ENCODE measurements at places on chromosomes 5 and 9.

DNA sequence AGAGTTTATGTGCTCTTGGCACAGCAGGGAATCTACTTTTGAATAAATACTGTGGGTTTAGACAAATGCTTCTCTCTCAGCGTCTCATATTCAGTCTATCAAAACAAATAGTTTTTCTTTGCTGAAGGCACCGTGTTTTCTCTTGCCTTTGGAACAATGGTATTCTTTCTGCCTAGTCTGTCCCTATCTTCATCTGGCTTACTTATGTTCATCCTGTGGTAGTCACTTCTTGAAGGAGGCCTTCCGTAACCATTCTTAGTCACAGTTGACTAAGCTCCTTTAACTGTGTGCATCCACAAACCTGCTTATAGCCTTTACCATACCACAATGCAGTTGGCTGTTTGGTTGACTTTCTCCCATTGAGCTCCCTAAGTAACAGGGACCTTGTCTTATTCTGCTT, 45.9 kb downstream of the LARP1 start:
- DNase-seq: no peak

DNA sequence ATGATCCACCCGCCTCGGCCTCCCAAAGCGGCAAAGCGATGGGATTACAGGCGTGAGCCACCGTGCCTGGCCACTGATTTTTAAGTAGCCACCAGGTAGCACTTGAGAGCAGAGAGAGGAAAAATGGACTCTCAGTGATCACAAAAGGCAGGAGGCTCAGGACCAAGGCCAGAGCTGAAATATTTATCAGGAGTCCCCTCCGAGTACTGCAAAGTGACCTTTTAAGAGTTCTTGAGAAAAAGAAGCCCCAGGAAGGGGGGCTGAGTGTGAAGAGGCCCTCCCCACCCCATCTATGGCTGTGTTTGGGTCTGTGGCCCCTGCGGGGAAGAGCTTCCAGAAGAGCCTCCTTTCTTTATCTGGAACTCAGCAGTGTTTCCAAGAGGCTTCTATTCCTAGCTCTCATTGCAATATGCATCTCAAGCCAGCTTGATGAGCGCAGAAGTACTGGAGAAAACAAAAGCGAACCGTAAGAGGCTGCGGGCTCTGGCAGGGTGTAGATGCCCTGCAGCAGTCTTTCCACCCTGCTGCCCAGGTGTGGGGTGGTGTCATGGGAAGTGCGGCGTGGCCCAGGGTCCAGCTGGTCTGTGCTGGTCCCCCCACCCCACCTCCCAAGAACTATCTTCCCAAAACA, 75.5 kb upstream of the CDK20 start:
- DNase-seq: no peak

DNA sequence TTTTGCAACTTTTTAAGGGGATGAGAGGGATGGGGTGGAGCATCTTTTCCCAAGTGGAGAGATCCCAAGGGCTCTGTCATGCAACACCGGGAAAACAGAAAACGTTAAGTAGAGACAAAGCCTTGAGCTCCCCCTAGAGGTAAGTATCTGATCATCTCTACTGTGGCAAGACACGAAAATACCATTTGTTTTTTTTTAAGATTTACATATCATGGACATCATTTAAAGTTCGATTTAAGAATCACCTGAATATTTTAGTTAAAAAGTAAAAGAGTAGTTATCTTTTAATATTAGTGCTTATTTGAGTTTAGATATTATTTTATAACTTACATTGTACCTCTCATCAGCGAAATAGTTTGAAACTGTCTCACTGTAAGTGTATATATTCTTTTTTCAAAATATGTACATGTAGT, 200.4 kb downstream of the LRRC70 start:
- peak; percentile 44 for DNase-seq

DNA sequence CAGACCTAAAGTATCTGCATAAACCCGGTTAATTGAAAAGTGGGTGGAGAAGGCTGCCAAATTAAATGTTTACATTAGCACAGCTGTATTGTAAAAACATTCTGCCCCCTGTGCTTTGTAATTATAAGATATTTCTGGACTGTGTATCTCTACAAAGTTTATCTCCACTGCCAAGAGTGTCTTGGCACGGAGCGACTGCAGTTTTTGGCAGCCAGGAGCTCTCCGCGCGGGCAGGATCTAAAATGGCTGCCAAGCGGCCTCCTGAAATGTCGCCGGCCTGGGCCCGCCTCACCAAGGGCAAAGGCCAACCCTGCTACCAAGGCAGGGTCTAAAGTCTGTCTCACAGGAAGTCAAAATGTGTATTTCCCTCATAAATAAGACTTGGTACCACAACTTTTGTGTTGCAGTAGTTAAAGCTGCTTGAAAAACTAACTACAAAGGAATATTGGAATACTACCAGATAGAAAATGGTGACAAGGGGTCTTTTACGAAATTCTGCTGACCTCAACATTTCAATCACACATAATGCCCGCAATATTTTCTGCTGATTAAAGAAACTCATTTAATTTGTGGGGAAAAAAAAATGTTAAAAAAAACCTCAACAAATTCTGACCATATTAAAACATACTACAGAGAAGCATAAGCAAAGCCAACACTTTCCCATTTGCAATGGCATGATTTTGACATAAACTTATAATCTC, 110.4 kb downstream of the NFIB start:
- DNase-seq: no peak

GRCh38 chr5:54275361-54275760, 35.0 kb downstream of the ARL15 start:
- no peak for DNase-seq

DNA sequence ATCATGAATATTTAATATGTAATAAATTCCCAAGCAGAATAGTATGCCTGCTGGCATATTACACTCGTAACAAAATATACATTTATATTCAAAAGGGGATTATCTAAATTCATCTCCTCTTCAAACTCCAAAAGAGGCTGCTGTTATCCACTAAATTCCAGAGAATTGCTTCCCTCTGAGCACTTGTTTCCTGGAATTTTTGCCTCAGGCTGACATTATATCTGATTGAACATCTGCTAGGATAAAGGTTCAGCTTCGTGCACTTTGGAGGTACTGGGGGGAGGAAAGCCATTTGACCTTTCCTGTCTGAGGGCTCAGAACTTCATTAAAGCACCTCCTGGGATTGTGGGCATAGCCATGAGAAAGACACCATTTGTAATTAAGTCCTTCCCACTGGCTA, 4.3 kb upstream of the HAPLN1 start:
- no peak for DNase-seq

DNA sequence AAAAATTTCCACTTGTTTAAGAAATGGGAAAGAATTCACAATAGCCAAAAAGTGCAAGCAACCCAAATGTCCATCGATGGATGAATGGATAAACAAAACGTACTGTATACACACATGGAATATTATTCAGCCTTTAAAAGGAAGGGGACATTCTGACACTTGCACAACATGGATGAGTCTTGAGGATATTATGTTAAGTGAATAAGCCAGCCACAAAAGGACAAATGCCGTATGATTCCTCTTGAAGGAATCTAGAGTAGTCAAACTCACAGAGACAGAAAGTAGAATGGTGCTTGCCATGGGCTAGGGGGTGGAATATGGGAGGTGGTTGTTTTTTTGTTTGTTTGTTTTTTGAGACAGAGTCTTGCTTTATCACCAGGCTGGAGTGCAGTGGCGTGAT, 3.8 kb upstream of the ATP6V0E1 start:
- DNase-seq: no peak

DNA sequence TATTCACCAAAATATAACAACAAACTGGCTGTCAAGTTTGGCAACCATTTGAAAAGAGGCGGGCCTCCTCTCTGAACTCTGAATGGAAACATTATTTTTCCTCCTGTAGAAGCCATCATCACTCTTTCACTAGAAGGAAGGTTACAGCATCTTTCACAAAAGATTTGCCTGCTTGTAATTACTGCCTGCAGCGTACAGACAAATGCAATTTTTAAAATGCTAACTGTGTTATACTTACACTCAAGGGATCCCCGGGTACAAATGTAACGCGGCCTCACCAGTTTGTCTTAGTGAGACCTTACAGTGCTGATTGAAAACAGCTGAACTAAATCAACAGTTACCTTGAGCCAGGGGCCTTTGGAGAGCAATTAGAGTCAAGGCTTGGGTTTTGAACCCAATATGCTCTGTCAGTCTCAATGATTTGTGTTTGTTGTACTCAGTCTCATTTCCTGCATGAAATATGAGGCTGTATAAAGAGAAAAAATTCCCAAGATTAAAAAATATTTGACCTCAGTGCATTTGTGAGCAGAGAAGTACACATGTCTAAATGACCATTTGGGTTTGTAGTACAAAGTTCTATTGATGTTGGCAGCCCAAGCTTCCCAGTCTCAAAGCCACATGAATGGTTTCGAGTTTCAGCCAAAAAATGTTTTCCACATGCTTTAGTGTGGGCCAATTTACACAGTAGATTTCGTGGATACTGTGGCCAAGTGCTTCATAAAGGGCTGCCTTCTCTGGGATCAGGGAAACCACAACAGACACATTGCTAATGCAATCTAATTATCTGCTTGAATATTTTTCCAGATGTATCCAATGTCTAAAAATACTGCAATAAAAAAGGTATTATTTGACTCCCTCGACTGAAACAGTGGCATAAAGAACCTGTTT, 500.0 kb downstream of the SPATA31D1 start:
- no peak for DNase-seq

GRCh38 chr9:70060148-70060882, 16.7 kb downstream of the MAMDC2 start:
- no peak for DNase-seq

- no peak for DNase-seq
These were observed 47.8 kb downstream of the C9orf152 start for GRCh38 chr9:110160123-110160522.

- DNase-seq: no peak
These were observed 33.3 kb downstream of the DMRT2 start for GRCh38 chr9:1083325-1083913.

- DNase-seq: no peak
These were observed 168.3 kb upstream of the IL12B start for GRCh38 chr5:159498630-159499029.

DNA sequence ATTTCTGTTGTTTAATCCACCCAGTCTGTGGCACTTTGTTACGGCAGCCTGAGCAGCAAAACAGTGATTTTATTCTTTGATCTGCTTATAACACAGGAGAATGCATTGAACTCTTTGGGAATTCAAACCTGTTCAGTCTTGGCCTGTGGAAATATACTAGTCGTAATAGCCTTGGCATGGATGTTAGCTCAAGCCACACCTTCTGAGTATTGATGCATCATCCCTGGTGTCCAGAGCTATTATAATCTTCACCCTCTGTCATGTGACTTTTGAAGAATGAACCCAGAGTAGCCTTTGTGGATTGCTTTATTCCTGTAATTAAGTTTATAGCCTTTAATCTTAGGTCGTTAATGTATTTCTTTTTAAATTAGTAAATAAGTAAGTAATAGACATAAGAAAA, 50.8 kb upstream of the TEX48 start:
- DNase-seq: no peak

GRCh38 chr5:997711-998110, 10.9 kb upstream of the NKD2 start:
- DNase-seq: no peak

- no peak for DNase-seq
These were observed 333.8 kb downstream of the DMRT2 start for GRCh38 chr9:1383899-1384455.

DNA sequence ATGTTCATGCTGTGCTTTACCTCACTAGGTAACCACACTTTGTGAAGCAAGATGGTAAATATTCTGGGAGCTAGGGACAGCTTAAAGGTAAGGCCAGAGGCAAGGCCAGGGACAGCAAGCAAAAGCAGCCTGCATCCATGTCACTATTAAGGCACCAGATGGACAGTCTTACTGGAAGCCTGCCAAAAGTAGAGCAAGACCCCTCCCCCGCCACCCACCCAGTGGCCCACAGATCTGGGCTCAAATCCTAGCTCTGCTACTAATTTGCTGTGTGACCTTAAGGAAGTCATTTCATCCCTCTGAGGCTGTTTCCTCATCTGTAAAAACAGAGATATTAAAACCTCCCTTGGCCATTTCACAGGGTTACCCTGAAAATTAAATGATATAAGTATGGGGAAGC, 13.2 kb upstream of the ERMP1 start:
- no peak for DNase-seq

GRCh38 chr5:75331095-75332090, 5.6 kb upstream of the HMGCR start:
- no peak for DNase-seq

DNA sequence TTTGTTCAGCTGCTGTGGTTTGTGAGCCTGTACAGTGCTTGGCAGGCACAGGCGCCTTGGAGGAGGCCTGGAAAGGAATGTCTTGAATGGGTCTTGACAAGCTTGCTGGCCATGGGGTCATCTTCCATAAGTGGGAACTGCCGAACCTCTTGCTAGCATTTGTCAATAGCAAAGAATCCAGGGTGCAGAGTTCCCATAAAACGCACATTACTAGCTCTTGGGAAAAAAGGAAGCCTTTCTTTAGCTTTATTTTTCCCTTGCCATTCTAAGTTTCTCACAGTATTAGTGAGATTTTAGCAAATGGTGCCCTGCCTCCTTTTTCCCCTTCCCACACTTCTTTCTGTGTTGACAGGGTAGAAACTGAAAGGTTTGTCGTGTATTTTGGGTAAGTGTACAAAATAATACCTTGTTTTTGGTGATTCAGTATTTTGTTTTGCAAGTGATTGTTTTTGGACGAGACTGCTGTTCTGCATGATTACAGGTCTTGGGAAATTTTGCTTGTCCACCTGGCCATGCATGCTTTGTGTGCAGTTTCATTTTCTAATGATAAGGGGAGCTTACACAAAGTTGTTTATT, 82.0 kb downstream of the ADGRV1 start:
- DNase-seq: no peak

DNA sequence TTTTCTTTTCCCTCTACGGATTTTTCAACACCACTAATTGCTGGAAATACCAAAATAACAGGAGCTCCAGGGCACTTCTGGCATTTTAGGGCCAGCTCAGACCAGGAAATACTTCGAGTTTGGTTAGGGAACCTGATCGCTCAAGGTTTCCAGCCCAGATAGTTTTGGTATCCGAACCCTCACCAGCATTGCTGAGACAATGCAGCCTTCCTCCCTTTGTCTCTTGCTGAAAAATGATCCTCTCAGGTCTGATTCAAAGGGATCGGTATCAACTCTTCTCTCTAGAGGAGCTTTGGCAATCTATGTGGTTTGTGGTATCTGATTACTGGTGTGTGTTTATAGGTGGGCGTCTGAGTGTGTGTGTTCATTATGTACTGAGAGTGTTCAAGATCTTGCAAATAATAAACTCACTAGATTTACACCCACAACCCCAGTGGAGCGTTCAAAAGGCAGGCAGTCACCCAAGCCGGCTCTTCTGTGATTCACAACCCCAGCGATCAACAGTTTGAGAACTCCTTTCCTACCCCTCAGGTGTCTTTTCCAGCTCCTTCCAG, 122.8 kb upstream of the EGFLAM start:
- no peak for DNase-seq

GRCh38 chr9:117616431-117616831, 87.8 kb upstream of the TLR4 start:
- DNase-seq: no peak

DNA sequence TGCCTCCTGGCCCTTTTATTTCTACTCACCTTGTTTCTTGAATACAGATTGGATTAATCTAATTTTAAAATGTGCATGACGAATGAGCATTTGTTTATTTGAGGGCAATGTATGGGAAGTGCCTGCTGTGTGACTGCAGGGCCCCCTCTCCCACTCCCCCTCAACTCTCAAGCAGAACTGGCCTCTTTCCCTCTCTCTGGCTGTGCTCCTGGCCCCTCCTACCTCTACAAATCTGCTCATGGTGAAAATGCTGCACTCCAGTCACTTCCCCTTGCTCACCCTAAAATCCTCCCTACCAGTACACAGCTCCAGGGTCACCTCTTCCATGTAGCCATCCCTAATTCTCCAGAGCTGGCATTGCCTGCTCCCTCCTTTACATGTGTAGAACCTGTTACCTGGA, 17.2 kb upstream of the NDST1 start:
- DNase-seq: no peak
